ENCODE measurements at places on chromosomes 2 and 18. TPM values are rescaled to one million over a fixed set of nuclear protein-coding genes. Genes with fewer than 3 reads are reported as not detected.

- no peak for DNase-seq
Measured at GRCh38 chr2:109611467-109612095, 2.2 kb downstream of the SEPTIN10 start.

The EMILIN1 gene
- total RNA-seq, result 4.8 TPM

DNA sequence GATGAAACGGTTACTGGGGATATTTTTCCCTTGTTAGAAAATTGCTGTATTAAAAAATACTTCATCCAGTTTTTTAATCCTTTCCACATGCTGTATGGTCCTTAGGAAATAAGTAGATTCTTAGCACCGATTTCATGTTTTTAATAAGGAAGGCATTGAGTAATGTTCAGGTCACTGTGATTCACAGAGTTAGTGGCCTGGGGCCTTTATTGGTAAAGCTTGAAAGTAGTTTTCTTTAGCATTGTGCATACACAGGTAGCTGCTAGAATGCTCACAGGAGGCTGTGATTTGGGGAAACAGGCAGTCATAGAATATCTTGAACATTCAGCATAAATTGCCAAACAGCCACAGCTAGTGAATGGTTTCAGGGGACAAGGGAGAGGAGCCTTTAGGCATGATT, 79.8 kb downstream of the XRCC5 start:
- DNase-seq, result no peak

DNA sequence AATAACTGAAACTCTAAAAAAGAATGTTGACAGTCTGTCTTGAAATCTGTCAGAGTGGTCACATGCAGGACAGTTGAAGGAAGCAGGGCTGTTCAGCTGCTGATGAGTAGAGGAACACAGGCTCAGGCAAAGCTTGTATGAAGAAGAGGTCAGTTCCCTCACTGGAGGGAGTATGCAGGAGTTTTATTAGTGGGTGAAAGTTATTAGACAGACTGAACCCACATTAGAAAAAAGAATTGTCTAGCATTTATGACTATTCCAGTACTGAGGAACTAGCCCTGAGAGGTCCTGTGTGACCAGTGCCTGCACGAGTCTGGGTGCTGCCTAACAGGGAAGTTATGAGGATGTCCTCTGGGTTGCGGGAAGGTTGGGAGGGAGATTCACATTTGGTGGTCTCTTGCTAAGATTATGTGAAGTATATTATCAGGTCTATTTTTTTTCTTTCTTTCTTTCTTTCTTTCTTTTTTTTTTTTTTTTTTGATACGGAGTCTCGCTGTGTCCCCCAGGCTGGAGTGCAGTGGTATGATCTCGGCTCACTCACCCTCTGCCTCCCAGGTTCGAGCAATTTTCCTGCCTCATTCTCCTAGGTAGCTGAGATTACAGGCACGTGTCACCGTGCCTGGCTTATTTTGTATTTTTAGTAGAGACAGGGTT, 9.6 kb downstream of the TET3 start:
- DNase-seq, result no peak

DNA sequence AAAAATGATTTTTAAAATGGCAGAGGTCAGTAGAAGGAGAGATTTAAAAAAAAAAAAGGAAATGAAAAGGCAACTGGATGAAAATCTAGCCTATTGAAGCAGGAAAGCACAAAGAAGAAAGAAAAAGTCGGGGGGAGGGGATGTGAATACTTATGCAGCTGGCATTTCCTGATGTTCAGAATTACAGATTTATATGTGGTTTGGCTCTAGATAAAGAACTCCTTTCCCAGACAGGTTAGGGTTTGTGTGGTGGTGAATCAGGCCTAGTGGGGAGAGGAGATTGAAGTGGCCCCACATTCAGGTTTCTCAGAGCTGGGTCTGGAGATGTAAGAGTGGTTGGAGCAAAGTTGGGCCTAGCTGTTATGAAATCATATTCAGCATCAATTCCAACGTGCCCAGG, 394.4 kb downstream of the FIGN start:
- DNase-seq, result no peak

GRCh38 chr18:34055227-34055626, 169.5 kb downstream of the NOL4 start:
- DNase-seq, result no peak

The STPG4 gene
- 0.28 TPM for total RNA-seq

GRCh38 chr18:23020555-23021294, 87.6 kb downstream of the RBBP8 start:
- no peak for DNase-seq

The SF3B1 gene
- 354 TPM for total RNA-seq

GRCh38 chr2:217864963-217865772, 137.6 kb downstream of the TNS1 start:
- DNase-seq, result no peak

DNA sequence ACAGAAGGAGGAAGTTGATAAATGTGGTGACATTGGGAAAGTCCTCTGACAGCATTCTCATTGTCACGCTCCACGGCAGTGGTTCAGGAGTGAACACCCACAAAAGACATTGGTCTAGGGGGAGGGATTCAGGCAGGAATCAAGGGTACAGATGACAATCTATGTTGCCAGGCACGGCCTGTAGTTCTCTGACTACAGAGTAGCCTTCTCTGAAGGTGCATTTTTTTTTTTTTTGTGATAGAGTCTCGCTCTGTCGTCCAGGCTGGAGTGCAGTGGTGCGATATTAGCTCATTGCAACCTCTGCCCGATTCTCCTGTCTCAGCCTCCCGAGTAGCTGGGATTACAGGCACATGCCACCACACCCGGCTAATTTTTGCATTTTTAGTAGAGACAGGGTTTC, 7.4 kb upstream of the MOB1A start:
- no peak for DNase-seq

All from GM23338 (cell line).